ENCODE measurements at places on chromosomes 16 and 17.

- no peak for DNase-seq
Measured at GRCh38 chr16:69039333-69039941, 66.0 kb upstream of the HAS3 start.

GRCh38 chr17:79137789-79138165, 63.2 kb downstream of the ENGASE start:
- no peak for DNase-seq

- no peak for DNase-seq
Measured at GRCh38 chr17:77460514-77461046, 319.8 kb downstream of the SEC14L1 start.

DNA sequence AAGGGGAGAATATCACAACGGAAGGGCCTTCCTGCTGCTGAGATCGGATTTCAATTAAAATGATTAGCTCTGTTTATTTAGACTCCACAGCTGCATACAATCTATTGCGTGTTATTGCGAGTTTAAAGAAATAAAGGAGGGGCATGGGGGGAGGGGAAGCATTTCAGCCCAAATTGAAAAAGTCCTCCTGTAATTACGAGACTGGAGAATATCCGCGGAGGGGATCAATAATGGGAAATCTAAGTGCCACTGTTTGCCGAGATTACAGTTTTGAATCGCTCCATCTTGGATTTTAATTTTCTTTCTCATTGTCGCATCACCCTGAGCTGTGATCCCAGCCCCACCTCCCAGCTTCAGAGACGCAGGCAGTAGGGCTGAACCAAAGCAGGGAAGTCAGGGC, 15.7 kb upstream of the RPL38 start:
- DNase-seq = no peak

DNA sequence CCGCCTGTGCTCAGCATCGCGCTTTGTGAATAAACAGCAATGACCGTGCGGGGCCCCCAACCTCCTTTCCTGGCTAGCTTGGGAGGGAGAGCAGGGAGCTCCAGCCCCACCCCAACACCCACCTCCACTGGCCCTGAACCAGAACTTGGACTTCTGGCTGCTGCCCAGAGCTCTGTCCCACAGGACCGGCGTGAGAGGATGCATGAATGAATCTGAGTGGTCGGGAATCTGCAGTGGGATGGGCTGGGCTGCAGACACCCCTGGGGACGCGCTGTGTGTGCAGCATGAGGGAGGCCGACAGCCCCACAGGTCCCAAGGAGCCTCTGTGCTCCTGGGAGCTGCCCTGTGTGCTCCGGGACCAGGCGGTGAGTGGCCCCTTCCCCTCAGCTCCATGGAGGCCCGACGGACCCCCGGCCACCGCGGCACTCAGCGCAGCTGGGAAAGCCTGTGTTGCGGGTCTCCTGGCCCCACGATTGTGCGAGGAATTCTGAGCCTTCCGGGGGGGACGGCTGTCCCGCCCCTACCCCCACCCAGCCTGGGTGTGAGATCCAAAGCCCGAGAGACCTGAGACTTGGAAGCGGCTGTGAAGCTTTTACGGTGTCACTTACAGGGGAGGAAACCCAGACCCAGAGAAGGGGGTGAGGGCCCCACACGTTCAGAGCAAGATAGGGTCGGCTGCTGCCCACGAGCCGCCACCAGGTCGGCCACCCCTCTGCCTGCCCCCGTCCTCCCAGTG, 5.4 kb downstream of the PIEZO1 start:
- no peak for DNase-seq

DNA sequence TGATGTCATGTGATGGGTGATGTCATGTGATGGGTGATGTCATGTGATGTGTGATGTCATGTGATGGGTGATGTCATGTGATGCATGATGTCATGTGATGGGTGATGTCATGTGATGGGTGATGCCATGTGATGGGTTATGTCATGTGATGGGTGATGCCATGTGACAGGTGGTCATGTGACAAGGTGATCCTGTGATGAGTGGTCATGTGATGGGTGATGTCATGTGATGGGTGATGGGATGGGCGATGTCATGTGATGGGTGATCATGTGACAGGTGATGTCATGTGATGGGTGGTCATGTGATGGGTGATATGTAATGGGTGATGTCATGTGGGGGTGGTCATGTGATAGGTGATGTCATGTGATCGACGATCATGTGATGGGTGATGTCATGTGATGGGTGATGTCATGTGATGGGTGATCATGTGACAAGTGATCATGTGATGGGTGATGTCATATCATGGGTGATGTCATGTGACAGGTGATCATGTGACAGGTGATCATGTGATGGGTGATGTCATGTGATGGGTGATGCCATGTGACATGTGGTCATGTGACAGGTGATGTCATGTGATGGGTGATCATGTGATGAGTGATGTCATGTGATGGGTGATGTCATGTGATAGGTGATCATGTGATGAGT, 17.2 kb downstream of the CD300LB start:
- DNase-seq = peak; percentile 36

All from RWPE1 (cell line).